SW 1271 (cell line): ENCODE measurements at places on chromosomes 5 and 9.

DNA sequence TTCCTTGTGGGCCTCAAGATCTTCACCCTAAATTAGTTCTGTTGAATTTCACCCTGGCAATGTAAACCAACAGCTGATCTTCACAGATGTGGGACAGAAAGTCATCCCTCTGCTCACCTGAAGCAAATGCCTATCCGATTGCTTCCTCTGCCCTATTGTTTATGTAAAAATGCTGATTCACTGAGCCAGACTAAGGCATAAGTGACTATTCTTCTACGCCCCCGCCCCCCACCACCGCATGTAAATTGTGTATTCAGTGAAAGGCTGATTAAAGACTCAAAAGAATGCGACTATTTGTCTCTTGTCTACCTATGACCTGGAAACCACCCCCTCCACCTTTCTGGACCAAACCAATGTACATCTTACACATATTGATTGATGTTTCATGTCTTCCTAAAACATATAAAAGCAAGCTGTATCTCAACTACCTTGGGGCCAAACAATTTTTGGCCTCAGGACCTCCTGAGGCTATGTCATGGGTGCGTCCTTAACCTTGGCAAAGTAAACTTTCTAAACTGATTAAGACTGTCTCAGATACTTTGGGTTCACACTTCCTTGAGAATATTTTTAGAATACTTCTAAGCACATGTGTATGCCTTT lies 129.7 kb upstream of the BOD1 start:
- no peak for DNase-seq

- DNase-seq = no peak
Observed at GRCh38 chr5:36357391-36357975, 55.8 kb upstream of the RANBP3L start.

GRCh38 chr5:134132372-134133187 lies 18.1 kb downstream of the TCF7 start:
- DNase-seq = no peak

DNA sequence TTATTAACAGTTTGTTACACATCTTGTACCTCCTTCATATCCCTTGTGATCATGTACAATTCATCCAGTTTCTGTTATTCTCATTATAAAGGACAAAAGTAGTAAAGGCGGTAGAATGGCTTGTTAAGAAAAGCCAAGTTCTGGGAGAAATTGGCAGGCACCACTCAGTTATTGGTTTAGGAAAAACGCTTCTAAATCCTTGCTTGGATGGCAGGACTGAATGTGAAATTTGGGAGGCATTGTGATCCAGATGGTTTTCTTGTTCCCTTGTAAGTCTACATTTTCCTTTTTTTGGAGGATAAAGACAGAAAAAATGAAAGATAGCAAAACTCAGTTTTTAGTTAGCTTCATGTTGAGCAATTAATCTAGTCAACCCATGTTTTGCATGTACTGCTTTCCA lies 130.2 kb downstream of the MAT2B start:
- no peak for DNase-seq

DNA sequence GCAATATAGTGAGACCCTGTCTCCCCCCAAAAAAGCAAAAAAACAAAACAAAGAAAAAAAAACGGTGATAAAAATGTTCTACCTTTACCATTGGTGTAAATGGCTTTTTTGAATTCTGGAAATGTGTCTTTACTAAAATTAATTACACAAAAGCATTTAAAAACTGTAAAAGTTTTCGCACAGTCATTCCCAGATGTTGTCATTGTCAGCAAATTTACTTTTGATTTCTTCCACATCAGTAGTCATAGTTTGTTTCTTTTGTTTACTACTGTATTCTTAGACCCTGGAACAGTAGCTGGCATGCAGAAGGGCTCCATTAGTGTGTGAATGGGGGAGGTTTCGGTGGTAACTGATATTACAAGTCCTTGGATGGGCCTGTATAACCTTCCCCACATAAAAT lies 39.5 kb downstream of the CCDC171 start:
- DNase-seq = no peak

- no peak for DNase-seq
Observed at GRCh38 chr9:22416692-22417060, 29.9 kb upstream of the DMRTA1 start.

GRCh38 chr9:5714501-5715401 lies 85.8 kb downstream of the RIC1 start:
- DNase-seq = no peak
